ENCODE measurements at places on chromosomes 11 and 22.

GRCh38 chr11:14969901-14970323 is 2.2 kb downstream of the CALCA start:
- no peak for DNase-seq

GRCh38 chr22:38767313-38767712 is 11.5 kb upstream of the SUN2 start:
- DNase-seq, result no peak

- DNase-seq, result no peak
Observed at GRCh38 chr11:93737904-93738612, 3.2 kb downstream of the TAF1D start.

GRCh38 chr22:38731703-38732161 is 24.1 kb downstream of the SUN2 start:
- DNase-seq, result no peak

GRCh38 chr11:128948583-128948982 is 5.9 kb upstream of the TP53AIP1 start:
- no peak for DNase-seq

- no peak for DNase-seq
Observed at GRCh38 chr11:9750551-9750950, 86.7 kb downstream of the SWAP70 start.

DNA sequence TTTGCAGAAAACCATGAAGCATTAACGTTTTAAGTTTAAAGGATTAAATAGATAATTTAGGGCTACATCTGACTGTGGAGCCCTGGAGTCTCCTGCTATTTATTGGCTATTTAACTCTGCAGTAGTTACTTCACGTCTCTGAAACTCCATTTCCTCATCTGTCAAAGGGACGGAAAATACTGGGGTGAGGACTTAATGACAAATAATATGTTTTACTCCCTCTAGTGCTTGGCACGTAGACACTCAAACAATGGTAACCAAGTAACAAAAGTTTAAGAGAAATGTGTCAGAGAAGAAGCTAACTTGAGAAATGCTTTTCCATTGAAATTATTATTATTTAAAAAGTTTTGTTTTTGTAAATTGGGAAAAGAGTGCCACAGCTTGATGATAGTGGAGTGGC is 130.7 kb upstream of the RCN1 start:
- DNase-seq, result no peak

DNA sequence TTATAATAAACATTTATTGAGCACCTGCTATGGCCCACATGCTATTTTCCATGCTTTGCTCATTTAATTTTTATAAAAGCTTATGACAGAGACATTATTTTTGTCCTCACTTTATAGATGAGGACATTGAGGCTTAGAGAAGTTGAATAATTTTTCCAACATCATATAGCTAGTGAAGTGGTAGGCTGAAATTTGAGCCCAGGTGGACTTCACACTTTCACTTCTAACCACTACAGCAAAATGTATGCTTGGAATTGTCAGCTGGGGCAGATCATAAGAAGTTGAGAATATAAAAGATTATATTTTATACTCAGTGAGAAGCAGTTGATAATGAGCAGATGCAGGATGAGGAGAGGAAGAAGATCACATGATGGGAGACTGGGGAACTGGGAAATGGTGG is 146.1 kb downstream of the LDLRAD3 start:
- no peak for DNase-seq

- no peak for DNase-seq
Observed at GRCh38 chr11:86091086-86091485, 22.2 kb upstream of the PICALM start.

GRCh38 chr11:114181195-114181594 is 115.0 kb upstream of the NNMT start:
- DNase-seq, result no peak

DNA sequence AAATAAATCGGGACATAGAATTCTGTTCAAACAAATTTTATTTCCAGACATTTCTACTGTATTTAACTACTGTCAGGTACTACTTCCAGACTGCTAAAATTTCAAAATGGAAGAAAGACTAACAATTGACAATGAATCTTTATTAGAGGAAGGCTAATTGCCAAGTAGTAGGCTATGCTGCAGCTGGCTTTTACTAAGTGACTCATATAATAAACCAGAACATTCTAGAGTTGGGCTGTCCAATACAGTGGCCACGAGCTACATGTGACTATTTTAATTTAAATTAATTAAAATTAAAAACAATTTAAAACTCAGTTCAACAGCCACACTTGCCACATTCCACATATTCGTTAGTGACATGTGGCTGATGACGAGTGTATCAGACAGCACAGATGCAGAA is 27.6 kb downstream of the CHKA start:
- DNase-seq, result no peak

- DNase-seq, result no peak
Observed at GRCh38 chr11:75518771-75519653, 6.7 kb downstream of the GDPD5 start.

DNA sequence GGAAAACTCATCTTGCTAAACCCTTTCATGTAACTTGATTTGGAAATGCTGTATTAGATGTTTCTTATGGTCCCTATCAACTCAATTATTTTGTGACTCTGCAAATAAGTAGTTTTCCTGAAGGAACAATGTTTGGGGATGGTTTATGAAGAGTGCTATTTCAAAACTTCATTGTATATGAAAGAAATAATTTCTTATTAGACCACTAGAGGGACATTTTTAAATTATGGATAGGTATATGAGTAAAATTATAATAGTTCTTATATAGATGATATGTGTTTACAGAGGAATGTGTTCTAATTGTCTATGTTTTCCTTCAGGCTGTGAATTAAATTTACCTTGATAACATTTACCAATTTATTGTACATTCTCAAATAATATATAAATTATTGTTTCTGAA is 509.4 kb upstream of the RAG2 start:
- DNase-seq, result no peak

- DNase-seq, result no peak
Observed at GRCh38 chr11:77074205-77074604, 7.4 kb downstream of the CAPN5 start.

DNA sequence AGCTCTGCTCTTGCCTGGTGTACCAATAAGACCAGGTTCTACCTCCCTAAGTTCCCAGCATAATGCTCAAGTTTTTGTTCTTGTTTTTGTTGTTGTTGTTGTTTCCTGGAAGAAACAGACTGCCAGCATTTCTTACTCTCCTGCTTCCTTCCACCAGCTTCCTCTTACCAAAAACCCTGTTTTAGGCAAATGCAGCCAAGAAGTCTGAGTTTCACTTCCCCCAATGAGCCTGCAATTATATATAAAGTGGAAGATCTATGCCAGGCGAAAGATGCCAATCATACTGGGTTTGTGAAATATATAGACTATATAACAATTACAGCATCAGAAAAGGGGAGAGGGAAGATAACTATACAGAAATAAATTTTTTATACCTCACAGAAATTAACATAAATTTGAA is 931.5 kb upstream of the FAT3 start:
- no peak for DNase-seq

GRCh38 chr11:81700076-81700475 is 1033.6 kb downstream of the FAM181B start:
- DNase-seq, result no peak

- DNase-seq, result peak; percentile 99
Observed at GRCh38 chr11:66282468-66283455, 4.8 kb downstream of the CNIH2 start.

- DNase-seq, result no peak
Observed at GRCh38 chr11:60378354-60378753, at the start of gene MS4A7. Gene MS4A7, plus strand, starts transcription at chr11:60378532. Its CDS starts 4,610 bp downstream, at chr11:60383142.

DNA sequence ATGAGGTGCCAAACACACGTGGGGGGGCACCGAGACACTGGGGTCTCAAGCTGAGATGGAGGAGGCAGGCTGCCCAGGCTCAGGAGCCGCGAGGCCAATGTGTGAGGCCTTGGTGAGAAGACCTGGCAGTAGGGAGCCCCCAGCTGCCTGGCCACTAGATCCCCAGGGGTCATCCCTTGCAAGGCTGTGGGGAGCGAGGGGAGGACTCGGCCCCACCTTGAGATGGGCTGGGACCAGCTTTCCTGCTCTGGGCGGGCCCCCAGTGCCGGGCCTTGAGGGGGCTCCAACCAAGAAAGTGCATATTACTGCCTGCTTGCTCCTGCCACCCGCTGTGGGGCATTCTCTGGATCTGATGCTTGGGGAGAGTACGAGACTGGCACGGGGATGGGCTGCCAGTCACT is 107.0 kb downstream of the CTTN start:
- no peak for DNase-seq

DNA sequence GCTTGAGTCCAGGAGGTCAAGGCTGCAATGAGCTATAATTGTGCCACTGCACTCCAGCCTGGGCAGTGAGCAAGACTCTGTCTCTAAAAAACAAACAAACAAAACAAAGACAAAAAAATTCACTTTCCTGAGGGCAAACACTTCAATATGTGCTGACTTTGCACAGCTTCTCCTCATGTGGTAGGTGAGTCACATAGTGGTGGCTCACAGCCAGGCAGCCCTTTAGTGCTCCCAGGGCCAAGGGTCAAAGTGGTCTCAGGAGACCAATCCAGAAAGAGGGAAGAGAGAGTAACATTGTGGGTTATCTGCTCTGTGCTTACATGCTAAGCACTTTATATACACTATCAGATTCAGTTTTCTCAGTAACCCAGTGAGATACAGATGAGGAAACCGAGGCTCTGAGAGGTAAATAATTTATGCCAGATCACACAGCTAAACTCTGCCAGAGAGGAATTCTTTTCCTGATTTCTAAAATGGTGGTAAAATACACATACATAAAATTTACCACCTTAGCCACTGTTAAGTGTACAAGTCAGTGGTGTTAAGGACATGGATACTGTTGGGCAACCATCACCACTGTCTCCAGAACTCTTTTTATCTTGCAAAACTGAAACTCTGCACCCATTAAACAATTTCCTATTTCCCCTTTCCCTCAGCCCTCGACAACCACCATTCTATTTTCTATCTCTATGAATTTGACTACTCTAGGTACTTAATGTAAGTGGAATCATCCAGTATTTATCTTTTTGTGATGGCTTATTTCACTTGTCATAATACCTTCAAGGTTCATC is 231.7 kb upstream of the NARS2 start:
- DNase-seq, result no peak
